Activated T-cell treated with anti-CD3 and anti-CD28 coated beads, Interleukin-2, amount 50 U/mL, for 1 hour (primary cell): ENCODE measurements at places on chromosomes 16 and 17.

DNA sequence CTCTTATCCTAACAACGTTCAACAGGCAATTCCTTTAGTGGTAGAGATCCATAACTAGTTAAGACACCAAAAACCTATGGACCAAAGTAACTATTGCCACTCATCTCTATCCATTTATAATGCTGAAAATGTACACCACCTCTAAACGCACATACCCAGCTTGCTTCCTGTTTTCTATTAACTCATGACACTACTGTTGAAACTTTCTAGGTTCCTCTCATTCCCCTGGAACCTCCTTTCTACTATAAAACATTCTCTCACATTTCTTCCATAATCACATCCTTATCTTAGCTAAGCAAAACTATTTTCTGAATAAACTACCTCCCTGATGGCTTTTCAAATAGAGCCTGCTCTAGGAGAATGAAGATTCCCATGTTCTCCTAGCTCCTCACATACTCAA, 42.9 kb upstream of the KSR1 start:
- DNase-seq = no peak

DNA sequence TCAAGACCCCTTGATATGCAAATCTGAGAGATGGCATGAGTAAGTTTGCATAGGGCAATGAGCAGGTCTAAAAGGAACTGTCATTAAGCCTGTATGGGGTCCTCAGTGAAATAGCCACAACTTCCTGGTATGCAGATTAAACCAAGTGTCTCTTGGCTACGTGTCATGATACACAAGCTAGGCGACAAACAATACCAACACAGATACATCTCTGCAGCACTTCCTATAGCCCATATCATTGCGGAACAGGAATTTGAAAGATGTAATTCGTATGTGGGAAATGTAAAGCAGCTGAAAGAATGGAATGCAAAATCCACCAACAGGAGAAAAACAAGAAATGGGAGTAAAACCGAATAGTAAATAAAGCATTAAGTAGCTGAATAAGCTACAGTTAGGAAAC, 12.9 kb downstream of the PRSS22 start:
- no peak for DNase-seq

GRCh38 chr16:83473926-83474650, 333.7 kb upstream of the HSBP1 start:
- DNase-seq = no peak

DNA sequence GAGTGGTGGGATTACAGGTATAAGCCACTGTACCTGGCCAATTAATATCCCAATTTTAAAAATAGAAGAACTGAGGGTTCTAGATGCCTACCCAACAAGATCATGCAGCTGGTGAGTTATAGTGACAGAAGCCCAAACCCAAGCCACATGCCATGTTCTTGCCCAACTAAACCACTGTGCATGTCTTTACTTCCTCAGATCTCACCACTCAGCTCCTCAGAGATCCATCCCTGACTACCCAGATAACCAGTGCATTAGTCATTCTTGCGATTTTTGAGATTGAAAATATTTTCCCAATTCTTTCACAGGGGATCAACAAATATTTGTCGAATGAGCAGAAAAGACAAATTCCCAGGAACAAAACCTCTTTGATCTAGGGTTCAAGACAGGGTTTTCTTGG, 303.1 kb downstream of the CBLN1 start:
- DNase-seq = no peak

DNA sequence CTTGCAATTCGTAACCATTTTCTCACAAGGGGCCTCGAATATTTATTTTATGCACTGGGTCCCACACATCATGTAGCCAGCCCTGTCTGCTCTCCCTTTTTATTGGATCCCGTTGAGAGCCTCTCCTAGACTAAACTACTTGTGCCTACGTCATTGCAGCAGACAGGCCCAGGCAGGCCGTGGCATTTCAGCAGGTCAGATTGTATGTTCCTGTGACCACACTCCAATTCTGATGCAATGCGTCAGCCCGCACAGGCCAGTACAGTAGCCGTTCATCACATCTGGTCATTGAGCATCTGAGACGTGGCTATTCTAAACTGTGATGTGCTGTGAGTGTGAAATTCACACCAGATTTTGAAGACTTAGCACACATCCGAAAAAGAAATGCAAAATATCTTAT, 42.2 kb downstream of the ABAT start:
- no peak for DNase-seq

- no peak for DNase-seq
Measured at GRCh38 chr16:64217789-64218535, 903.9 kb downstream of the CDH11 start.

GRCh38 chr17:78913115-78913514, 10.1 kb upstream of the CEP295NL start:
- DNase-seq = no peak

GRCh38 chr16:46743232-46743719, 4.9 kb downstream of the MYLK3 start:
- DNase-seq = no peak

DNA sequence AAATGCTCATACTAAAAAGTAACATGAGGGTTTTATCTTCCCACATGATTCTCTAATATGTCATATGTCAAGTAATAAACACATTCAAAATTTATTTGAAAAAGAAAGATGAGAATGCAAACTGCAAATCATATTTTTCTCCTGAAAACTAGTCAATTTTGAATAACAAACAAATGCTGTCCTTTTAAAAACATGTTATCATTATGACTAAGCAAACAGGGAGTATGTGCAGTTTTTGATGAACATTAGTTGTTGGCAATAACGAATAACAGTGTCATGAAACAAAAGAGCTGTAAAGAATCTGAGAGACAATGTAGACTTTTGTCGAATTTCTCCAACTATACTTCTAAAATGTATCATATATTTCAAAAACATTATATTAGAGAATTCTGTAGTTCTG, 34.8 kb downstream of the RPGRIP1L start:
- DNase-seq = no peak

DNA sequence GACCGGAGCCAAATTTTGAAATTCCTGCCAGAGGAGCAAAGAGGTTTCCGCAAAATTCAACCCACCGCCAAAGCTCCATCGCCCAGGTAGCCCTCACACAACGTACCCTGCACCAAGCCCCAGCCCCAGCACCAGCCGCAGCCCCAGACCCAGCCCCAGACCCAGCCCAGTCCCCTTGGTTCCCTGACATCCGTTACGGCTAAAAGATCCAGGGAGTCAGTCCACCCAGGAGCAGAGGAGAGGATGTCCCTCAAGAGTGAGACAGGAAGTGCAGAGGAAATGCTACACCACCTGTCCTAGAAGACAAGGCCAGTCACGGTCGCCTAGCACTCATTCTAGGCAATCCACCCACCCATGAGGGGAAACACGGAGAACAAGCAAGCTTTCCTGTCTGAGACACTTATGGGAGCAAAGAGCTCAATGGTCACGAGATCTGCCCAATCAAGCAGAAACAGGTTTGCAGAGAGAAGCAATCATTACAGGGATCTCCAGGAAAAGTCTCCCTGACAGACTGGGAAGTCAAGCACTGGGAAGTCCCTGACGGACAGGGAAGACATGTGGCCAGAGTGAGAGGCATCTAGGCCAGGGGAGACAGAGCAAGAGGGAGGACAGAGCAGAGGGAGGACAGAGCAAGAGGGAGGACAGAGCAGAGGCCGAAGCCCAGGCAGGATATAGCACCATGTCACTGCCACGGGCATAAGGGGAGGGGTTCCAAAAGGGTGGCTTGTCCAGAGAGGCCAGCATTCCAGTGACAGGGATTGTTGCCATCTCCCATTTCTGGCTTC, 15.0 kb upstream of the KCNJ18 start:
- peak; percentile 10 for DNase-seq

- DNase-seq = peak; percentile 16
Measured at GRCh38 chr17:77356690-77357201, 216.0 kb downstream of the SEC14L1 start.

- DNase-seq = no peak
Measured at GRCh38 chr17:35293151-35293847, 50.4 kb downstream of the SLFN5 start.

DNA sequence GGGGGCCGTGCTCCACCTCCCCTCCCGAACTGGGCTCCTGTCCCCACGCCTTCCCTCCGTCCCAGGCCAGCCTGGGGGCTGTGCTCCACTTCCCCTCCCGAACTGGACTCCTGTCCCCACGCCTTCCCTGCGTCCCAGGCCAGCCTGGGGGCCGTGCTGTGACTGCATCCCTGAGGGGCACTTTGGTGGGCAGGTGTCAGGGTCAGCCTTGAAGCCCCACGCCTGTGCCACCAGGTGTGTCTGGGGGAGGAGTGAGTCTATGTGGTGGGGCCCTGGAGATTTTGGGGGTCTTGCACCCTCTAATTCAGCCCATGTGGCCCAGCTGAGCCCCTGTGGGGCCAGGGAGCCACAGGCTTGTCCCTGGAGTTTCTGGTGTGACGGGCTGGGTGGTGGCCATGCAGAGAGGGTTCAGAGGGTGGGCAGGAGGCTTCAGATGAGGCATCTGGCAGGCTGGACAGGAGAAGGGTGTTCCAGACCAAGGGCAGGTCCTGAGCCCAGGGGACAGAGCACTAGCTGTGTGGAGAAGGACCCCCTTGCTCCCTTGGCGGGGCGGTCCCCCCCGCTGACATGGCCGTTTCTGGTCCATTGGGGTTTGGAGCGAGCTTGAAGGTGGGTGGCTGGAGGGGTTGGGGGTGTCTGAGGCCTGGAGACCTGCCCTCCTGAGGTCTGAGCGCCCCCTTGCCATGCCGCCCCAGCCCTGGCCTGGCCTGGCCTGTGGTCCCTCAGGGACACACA, 8.2 kb downstream of the NHERF2 start:
- no peak for DNase-seq

- no peak for DNase-seq
Measured at GRCh38 chr17:75779987-75780889, 4.4 kb upstream of the UNK start.

- no peak for DNase-seq
Measured at GRCh38 chr17:45171338-45172231, 9.9 kb downstream of the HEXIM2 start.

DNA sequence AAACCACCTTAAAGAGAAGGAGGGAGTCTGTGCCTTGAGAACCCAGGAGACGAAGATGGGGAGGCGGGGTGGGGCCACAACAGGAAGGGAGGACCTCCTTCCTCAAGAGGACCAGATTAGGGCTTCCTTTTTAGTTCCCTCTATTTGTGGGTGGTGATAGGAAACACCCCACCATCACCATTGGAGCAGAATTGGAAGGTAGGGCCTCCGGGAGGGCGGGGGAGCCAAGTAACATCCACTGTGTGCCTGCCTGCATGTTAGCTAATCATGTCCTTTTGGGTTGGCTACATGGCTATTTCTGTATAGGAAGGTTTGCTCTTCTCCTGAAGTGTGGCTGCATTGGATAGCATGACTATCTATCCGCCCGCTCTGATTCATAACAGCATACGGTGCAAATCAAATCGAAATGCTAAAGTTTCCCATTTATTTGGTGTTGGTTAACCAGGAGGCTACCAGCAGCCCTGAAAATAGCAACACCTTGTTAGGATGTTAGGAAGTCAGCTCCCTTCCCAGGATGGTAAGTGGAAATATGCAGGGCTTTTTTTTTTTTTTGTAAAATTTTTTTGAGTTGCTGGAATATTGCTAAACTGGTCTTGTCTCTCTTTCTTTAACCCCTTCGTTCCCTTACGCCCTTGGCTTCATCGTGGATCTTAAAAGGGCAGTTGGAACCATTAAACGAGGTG, 4.2 kb downstream of the SYT17 start:
- no peak for DNase-seq

DNA sequence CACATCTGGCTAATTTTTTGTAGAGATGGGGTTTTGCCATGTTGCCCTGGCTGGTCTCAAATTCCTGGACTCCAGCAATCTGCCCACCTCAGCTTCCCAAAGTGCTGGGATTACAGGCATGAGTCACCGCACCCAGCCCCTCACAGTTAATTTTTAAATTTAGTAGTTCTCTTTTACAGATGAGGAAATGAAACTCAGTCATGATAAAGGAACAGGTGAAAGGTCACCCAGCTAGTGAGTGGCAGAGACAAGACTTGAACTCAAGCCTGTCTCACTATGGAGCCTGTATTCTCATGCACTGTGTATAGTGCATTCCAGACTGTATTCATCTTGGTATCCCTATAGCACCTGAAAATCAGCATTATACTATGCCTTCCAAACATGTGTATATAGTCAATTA, 77.1 kb upstream of the WSB1 start:
- no peak for DNase-seq

DNA sequence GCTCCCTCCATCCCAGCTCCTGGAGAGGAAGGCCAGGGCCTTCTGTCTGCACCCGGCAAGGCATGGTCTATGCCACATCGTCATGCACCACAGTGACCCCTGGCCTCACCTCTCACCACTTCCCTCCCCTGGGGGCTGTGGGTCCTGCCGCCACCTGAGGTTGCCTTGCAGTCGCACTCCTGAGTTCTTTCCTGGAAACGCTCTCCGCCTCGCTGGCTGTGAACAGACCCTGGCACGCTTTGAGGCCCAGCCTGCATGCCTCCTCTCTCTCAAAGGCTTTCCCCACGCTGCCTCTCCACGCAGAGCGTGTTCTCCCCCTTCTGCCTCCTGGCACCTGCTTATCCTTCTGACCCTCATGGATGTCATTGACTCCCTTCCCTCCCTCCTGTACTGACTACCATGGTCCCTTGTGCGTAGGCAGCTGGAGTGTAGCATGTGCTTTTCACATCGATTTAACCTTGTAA, 45.4 kb downstream of the SEC14L1 start:
- DNase-seq = peak; percentile 25

DNA sequence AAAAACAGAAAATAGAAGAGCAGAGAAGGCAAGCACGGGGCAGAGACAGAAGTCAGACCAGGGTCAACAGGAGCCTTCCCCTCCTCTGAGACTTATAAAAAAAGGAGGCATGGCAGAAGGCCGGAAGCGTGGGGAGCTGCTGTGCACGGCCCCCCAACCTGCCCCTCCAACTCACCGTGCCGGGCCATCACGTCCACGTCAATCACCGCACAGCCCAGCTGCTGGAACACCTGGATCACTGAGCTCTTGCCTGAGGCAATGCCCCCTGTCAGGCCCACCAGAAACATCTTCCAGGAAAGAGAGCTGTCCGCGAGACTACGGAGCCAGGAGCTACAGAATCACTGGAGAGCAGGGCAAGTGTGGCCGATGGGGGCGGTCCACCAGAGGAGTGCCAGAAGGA, 16.8 kb downstream of the DCAKD start:
- no peak for DNase-seq

GRCh38 chr17:60846175-60846574, 168.5 kb downstream of the BCAS3 start:
- DNase-seq = no peak

DNA sequence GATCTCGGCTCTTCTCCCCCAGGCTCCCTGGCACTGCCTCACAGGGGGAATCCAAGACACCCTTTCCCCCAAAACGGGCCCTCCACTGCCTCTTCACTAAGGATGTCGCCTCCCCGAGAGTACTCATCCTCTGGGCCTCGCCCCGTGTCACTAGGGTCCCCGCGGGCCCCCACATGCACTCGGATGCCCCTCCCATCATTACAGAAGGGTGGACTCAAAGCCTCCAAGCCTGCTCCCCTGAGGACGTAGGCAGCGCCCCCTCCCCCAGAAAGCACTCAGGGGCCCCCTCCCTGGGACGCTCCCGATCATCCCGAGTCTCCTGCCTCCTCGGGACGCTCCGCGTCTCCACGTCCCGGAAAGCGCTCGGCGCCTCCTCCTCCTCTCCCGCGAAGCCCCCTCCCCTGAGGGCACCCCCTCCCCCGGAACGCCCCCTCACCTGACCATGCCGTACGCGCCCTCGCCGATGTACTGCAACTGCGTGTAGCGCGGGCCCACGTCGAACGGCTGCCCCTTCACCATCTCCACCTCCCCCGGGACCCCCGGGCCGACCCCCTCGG, 338 bp downstream of the MAPK3 start:
- peak; percentile 33 for DNase-seq
